Dermis blood vessel endothelial cell (primary cell): ENCODE measurements at places on chromosomes 3 and 15. TPM values are rescaled to one million over a fixed set of nuclear protein-coding genes. Genes with fewer than 3 reads are reported as not detected.
A peak's percentile ranks its signal among the peaks of the same experiment; 100 is the strongest.

- no peak for DNase-seq
These were observed 6.9 kb upstream of the MYO1E start for GRCh38 chr15:59379531-59379930.

- DNase-seq: no peak
These were observed 64.5 kb upstream of the PLXNA1 start for GRCh38 chr3:126918355-126918821.

DNA sequence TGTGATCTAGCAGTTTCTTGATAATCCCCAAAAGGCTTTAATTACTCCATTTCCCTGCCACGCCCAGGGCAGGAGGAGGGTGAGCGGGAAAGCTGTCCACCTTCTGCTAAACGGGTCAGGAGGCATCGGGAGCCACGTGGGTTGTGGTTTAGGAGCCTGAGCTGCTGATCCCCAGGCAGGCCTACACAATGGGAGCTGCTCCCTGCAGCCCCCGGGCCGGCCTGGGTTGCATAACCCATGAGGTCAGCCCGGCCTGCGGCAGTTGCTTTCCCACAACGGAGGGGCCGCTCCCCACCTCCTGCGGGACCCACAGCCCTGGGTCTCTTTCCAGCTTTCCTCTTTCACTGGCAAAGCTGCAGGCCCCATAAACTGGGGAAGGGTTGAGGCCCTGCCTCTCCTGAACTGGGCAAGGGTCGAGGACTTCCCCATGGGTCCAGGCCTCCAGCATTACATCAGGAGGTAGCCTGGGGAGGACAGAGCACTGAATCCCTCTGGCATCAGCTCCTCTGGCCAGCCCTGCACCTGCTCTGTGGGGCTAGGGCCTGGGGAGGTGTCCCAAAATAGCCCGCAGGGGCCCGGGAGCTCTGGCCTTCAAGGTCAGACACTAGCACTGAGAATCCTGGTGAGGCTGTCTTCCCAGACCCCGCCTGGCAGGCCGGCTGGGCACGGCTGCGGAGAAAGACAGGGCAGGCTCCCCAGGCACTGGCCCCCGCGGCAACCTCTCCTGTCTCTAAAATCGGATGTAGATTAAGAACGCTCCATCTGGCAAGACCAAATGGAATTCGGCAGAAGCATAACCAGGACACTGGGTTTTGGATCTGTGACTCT is 47.3 kb downstream of the ZDHHC19 start:
- no peak for DNase-seq

- DNase-seq: no peak
These were observed 101.1 kb downstream of the IL1RAP start for GRCh38 chr3:190615060-190615384.

- no peak for DNase-seq
These were observed 111.5 kb upstream of the FLNB start for GRCh38 chr3:57896691-57897090.

DNA sequence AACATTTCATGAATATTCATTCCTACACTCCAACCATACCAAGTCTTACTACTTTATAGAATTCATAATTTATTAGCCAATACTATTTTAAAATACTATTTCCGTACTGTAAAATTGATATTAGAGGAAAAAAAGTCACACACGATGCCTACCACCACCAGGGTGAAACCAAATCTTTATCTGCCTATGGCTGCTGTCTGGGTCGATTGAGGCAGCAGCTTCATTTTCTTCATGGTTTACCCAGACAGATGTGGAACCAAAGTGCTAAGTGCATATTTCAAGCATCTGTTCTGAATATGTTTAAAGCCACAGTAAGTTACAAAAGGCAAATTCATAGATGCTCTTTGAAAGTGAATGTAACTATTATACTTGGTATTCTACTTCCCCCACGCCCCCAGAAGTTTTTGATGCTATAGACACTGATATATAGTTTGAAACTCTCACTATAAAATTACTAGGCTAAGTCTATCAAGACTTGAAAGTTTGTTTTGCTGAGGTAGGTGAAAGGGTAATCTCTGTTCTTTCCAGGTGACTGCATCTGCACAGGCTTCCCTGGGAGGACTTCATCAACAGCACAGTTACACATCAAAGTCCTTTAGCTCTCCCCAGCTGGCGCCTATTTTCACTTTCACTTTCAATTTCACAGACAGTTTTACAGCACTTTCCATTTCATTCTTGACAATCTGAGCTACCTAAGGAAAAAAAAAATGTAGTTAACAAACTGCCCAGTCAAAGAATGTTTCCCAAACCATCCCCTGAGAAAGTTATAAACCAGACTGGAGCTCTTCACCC is 113.9 kb downstream of the POLQ start:
- DNase-seq: peak; percentile 68

- peak; percentile 24 for DNase-seq
These were observed 85.0 kb upstream of the STAC start for GRCh38 chr3:36295296-36295695.

GRCh38 chr3:183943739-183944138 is 59.1 kb upstream of the PARL start:
- no peak for DNase-seq

GRCh38 chr15:27583651-27584050 is 515.5 kb downstream of the OCA2 start:
- DNase-seq: no peak

GRCh38 chr15:49709646-49710214 is 88.9 kb downstream of the DTWD1 start:
- no peak for DNase-seq

The INSYN1 gene
- not detected in 2 replicates for total RNA-seq

The GOLGA8R gene
- total RNA-seq: 0.37 and 1.0 TPM in 2 replicates

The ZPLD1 gene
- 0.05 and 0.34 TPM in 2 replicates for total RNA-seq

The ANKUB1 gene
- not detected in 2 replicates for total RNA-seq
